NCI-H187 (cell line): ENCODE measurements at places on chromosomes 12 and 14.

GRCh38 chr14:46747001-46747652, 95.5 kb upstream of the RPL10L start:
- DNase-seq, result no peak

- DNase-seq, result no peak
Measured at GRCh38 chr14:51107801-51108200, 12.9 kb upstream of the TRIM9 start.

- DNase-seq, result peak; percentile 60
Measured at GRCh38 chr12:57214398-57214781, 2.2 kb upstream of the NXPH4 start.

GRCh38 chr12:14710632-14711320, 14.4 kb upstream of the GUCY2C start:
- no peak for DNase-seq

- DNase-seq, result no peak
Measured at GRCh38 chr14:88706425-88706824, 86.3 kb downstream of the EML5 start.
